ENCODE measurements at places on chromosomes 2 and 18.

GRCh38 chr2:234427081-234428061 is 69.5 kb downstream of the ARL4C start:
- DNase-seq: no peak

DNA sequence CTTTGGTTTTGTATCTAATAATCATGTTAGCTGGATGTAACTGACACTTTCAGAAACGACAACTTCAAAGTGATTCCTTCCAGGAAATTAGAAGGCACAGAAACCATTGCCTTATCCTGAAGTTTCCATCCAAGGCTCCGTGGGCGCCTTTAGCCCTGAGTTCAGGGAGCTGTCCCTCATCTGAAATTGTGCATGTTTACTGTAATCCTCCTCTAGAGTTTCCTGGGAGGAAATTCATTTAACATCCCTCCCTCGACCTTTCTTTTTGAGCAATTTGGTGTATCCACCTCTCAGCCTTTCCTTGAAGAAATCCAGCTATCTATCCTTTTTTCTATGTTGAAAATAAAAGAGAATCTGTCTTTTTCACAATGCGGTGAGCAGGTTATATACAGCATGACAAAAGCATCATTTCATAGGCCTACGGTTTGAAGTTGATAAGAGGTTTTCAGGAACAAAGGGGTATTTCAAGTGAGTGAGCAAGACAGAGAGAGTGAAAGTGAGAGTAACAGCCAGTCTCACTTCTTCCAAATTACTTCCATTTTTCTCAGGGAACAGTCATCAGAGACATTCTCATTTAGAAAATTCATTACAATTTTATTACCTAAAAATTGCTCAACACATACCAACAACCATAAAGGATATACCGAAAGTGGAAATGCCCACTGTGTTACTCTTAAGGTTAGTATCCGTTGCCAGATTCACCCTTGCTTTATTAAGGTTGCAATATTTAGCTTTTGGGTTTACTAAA is 167.3 kb downstream of the MREG start:
- no peak for DNase-seq

- DNase-seq: no peak
Measured at GRCh38 chr2:19733951-19734425, 167.8 kb downstream of the TTC32 start.

DNA sequence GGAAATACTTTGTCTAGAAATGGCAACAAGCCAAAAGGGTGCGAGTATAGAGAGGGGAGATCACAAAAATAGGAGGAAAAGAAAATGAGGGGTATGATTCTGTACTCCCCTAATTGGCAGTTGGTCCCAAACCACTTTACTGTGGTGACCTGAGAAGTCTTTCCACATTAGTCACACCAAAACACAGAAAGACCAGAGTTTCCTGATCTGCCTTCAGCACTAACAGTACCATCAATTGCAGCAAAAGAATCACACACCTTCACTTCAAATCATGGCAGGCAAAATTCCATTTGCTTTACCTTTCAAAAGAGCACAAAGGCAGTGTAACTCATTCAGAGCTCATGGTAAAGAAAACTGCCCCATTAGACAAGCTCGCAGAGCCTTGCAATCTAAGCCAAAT is 86.8 kb downstream of the ALK start:
- no peak for DNase-seq

- no peak for DNase-seq
Measured at GRCh38 chr2:188349019-188349418, 57.3 kb downstream of the GULP1 start.

- no peak for DNase-seq
Measured at GRCh38 chr2:61335187-61335586, 135.7 kb downstream of the USP34 start.

- DNase-seq: peak; percentile 75
Measured at GRCh38 chr2:45821558-45822271, 170.2 kb downstream of the PRKCE start.

DNA sequence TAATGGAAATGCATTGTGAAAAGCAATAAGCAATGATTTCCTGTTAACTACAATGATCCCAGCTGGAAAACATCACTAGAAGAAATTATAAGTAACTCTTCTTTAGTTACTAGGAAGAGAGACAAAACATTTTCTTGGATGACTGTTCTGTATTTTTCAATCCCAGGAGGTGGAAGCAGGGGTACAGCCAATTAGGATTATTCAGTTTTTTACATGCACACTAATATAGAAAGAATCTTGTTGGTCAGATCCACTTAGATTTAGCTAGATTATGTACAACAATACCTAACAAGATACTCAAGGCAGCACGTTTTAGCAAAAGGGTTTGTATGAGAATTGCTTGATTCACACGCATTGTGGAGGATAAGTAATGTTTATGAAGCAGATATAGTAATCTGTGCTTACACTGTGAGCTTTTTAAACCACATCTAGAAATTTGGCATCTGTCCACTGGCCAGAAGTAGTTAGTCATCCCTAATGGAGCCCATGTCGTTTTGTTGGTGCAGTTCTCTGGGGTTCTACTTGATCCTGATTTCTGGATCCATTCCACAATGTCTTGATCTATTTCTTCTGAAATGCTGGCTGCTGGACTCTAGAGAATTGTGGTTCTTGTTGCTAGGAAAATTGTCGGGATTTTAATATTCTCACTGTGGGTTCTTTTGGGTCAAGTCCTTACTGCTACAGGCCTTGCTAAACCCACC is 199.7 kb downstream of the ADCYAP1 start:
- DNase-seq: peak; percentile 76

DNA sequence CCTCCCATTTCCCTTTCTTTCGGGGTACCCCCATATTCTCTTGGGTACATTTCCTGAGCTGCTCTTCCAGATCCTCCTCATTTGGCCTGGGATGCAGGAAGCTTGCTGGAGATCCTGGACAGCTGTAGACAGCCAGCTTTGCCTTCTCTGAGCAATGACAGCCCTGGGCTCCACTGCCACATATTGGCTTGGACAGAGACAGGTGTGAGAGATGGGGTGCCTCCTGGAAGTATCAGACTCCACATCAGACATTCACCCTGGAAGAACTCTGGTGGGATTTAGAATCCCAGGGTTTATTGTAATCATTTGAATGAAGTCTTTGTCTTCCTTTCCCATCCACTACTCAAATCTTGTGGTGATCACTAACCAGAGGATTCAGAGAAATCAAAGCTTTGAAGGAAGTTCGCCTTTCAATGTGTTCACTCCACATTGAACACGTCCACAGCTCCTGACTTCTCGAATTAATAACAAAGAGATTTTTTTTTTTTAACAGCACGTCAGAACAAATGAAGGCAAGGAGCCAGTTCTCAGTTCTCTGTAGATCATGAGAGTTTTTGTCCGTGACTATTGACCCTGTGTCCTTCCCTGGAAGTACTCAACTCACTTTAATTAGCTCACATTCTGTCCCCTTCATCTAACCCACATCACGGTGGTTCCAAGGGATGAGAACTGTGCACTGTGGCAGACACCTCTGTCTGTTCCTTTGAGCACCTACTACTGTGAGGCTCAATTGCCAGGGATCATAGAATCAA is 377.6 kb upstream of the TRIB2 start:
- DNase-seq: no peak

DNA sequence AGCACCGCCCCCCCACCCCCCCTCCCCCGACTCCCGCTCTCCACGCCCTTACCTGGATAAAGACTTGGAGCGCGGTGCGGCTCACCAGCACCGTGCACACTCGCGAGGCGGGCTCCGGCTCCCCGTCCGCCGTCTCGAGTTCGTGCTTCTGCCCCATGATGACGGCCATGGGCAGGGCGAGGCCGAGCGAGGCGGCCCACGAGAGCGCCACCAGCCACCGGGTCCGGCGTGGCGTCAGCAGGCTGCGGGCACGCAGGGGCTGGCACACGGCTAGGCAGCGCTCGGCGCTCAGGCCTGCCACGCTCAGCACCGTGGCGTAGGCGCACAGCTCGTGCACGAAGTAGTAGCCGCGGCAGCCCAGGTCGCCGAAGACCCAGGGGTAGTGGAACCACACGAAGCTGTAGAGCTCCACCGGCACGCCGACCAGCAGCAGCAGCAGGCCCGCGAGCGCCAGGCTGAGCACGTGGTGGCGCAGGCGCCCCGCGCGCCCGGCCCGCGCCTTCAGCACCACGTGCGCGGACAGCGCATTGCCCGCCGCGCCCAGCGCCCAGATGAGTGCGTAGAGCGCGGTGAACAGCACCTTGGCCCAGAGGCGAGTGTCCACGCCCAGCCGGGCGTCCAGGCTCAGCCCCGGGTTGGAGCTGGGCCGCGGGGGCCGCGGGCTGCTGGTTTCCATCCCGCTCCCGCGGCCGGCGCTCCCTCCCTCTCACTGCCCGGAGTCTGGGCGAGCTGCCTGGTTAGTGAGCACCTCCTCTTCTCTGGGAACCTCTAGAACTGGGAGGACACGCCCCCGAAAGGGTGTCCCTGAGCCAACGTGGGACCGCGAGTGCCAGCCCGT is at the start of gene NTSR2:
NTSR2 (minus strand) TSS at position 742 of the 838 bp plus-strand sequence; CDS start at position 676, 66 bp downstream.
- DNase-seq: peak; percentile 24

- DNase-seq: no peak
Measured at GRCh38 chr2:69299772-69300516, 87.1 kb downstream of the GFPT1 start.

All from skeletal muscle cell (primary cell).